ENCODE measurements at places on chromosomes 1 and 21.

DNA sequence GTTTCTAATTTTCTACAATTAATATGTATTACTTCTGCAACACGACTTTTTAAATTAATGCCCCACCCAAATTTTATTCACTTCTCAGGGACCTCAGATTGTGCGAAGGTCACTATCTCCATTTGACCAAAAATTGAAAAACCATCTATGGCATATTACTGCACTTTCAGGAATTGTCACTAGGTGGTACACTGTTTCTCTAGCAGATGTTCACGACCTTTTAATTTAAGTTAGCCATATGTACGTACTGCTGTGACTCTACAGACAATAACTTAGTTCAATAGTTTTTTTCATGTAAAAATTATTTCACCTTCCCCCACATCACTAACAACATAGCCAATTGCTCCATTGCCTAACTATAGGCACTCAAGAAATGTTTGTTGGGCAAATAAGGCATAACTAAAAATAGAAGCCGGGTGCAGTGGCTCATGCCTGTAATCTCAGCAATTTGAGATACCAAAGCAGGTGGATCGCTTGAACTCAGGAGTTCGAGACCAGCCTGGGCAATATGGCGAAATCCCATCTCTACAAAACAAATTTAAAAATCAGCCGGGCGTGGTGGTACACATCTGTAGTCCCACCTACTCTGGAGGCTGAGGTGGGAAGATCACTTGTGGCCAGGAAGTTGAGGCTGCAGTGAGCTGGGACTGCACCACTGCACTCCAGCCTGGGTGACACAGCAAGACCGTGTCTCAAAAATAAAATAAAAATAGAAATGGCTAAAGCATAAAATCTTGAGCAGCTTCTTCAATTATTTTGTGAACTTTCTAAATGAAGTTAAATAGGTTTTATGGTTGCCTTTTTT is 75.7 kb upstream of the PKN2 start:
- DNase-seq, result no peak

GRCh38 chr1:87206044-87206831 is 122.4 kb upstream of the LMO4 start:
- DNase-seq, result no peak

- no peak for DNase-seq
Measured at GRCh38 chr1:152981146-152981871, 2.6 kb upstream of the SPRR1A start.

GRCh38 chr1:108678706-108679105 is 13.4 kb upstream of the PRPF38B start:
- no peak for DNase-seq

GRCh38 chr1:147434921-147435320 is 106.4 kb upstream of the BCL9 start:
- DNase-seq, result no peak

- DNase-seq, result peak; percentile 38
Measured at GRCh38 chr1:34460193-34460592, 283.5 kb downstream of the C1orf94 start.

DNA sequence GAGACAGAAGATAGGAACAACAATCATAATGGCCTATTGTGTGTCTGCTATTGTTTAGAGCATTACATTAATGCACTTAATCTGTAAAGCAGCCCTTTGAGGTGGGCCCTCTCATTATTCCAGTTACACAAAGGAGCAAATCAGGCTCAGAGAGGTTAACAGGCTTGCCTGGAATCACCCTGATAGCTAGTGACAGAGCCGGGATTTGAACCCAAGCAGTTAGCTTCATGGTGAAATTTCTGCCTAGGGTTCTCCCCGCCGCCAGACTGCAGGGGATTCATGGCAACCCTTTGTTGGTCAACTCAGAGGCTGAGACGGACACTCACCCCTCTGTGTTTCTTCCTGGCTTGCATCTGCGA is 7.1 kb downstream of the HEYL start:
- no peak for DNase-seq

DNA sequence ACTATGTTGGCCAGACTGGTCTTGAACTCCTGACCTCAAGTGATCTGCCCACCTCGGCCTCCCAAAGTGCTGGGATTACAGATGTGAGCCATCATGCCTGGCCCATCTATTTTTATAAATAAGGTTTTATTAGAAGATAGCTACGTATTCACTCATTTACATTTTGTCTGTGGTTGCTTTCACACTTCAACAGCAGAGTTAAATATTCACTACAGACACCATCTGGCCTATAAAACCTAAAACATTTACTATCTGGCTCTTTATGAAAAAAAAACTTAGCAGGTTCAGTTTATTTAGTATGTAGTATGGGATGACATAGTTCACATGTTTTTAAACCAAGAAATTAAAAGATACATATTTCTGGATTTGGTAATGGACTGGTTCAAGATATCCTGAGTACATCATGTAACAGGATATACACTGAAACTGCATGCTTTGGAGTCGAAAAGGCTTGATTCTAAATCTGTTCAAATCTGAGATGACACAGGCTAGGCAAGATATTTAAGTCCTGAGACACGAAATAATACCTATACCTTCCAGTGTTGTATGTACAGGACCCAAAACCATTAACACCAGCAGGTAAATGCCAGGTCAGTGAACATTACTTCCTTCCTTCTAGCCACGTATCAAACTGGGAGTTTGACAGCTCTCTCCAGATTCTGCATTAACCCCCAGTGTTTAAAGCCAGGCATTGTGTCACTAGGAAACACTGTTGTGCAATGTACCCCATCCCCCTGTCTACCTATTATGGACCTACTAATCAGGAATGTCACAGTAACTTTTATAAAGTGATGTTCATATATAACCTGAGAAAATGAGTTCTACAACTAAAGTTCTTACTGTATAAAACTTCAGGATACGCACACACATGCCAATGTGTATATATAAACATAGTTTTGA is 54.3 kb upstream of the SDC3 start:
- no peak for DNase-seq

GRCh38 chr21:15144026-15144425 is 79.2 kb upstream of the NRIP1 start:
- no peak for DNase-seq

DNA sequence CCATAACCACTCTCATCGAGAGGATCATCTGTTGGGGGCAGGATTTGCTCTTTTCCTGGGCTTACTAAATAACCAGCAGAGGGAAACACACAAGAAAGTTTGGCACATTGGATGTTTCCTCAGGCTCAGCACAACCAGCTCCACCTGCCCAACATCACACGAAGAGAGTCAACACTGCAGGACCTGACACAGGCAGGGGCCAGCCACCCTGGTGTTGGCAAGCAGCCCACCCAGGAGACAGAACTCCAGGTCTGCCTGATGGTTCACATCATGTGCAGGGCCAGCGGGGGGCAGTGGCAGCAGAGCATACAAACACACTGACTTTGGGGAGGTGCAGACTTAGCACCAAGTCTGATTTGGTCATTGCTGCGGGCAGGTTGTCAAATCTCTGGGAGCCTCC is 182.3 kb upstream of the GALNT2 start:
- no peak for DNase-seq

DNA sequence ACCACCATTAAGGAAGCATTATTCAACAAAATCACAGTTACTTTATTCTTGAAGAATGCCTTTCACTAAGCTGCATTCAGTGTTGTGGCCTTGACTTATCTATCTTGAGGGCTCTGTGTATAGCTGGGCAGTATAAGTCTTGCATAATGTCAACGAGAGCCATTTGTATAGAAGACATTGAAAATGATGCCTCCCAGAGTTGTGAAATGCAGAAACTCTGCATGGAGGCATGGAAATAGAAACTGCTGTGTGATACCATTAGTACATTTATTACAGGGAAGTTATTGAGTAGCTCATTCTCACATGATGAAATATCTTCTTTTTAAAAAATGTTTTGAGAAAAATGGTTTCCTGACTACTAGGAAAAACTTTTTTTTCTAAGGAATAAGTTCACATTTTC is 111.4 kb upstream of the SNX7 start:
- DNase-seq, result no peak

GRCh38 chr1:30423570-30423969 is 299.8 kb downstream of the MATN1 start:
- DNase-seq, result no peak

GRCh38 chr1:68963353-68963752 is 466.5 kb upstream of the DEPDC1 start:
- DNase-seq, result no peak

- no peak for DNase-seq
Measured at GRCh38 chr1:224432672-224433040, 1.9 kb downstream of the WDR26 start.

DNA sequence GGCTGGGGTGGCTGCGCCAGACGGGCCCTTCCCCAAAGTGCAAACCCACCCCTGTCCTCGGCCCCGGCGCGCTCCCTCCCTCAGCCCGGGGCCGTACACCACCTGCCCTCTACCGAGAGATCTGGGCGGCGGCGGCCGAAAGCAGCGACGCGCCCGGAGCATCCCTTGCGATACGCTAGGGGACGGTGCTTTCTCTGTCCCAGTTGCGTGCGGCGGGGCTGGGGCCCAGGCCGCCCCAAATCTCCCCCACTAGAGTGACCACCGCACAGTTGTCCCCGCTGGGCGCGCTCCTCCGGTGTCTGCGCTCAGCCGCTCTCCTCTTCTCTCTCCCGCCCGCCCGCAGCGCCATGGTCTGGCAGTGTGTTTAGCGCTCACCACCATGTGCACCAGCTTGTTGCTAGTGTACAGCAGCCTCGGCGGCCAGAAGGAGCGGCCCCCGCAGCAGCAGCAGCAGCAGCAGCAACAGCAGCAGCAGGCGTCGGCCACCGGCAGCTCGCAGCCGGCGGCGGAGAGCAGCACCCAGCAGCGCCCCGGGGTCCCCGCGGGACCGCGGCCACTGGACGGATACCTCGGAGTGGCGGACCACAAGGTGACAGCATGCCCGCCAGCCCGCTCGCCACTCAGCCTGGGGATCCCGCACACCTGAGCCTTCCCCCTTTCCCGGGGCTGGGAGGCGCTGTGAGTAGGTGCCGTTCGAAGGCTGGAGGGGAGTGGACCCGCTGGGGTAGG is 1.0 kb downstream of the ST6GALNAC5 start:
- peak; percentile 32 for DNase-seq
